ENCODE measurements at places on chromosomes 1 and 21.

- DNase-seq, result no peak
Observed at GRCh38 chr1:17925290-17926237, 170.4 kb downstream of the ACTL8 start.

- DNase-seq, result no peak
Observed at GRCh38 chr1:116986421-116987255, 14.9 kb upstream of the CD101 start.

- DNase-seq, result no peak
Observed at GRCh38 chr1:170711682-170712081, 47.8 kb downstream of the PRRX1 start.

GRCh38 chr1:224801844-224802490, 127.5 kb upstream of the DNAH14 start:
- DNase-seq, result no peak

GRCh38 chr1:22450351-22451021, 1.2 kb upstream of the ZBTB40 start:
- DNase-seq, result no peak

- DNase-seq, result no peak
Observed at GRCh38 chr1:41935226-41935625, 16.5 kb upstream of the HIVEP3 start.

GRCh38 chr1:218759795-218760194, 413.9 kb upstream of the LYPLAL1 start:
- DNase-seq, result no peak

- DNase-seq, result no peak
Observed at GRCh38 chr1:184832517-184832916, 77.9 kb upstream of the EDEM3 start.

GRCh38 chr1:200384818-200385390, 24.9 kb downstream of the ZNF281 start:
- no peak for DNase-seq

DNA sequence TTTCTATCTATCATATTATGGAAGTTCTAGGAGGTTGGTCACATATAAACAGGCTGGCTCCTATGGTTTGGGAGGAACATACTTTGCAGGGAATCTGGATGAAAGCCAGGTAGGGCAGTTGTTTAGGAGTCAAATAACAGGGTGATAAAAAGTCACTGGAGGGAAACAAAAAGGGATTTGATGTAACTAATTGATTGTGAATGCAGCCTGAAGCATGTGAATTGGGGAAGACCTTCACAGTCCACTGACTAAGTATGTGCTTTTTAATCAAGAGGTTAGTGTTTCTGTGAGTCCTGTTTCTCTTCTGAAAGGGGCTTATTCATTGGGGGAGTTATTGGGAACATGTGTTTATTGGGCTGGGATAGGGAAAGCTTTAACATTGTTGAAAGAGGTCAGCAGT, 41.3 kb downstream of the HMCN1 start:
- no peak for DNase-seq

DNA sequence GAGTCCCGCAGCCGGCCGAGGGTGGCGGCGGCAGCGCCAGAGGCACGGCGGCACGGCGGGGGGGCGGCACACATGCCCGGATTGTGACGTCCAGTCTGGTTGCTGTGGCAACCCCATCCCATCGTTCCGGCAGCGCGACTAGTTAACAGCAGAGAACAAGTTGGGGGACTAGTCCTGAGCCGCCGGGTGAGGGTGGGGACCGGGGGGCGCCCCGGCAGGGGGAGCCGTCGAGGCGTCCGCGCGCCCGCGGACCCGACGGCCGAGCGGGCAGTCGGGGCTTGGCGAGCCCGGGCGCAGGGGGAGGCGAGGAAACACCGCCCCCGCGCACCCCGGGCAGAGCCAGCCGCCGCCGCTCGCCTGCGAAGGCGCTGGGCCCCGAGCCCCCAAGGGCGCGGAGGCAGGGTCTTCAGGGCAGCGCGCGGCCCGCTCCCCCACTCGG, at the start of gene CHD5:
Gene CHD5, minus strand, starts transcription at position 54 of the 439 bp plus-strand sequence. CDS start 298 bp downstream, outside the sequence.
- DNase-seq, result no peak

- no peak for DNase-seq
Observed at GRCh38 chr1:76697361-76697760, 169.9 kb upstream of the ST6GALNAC5 start.

DNA sequence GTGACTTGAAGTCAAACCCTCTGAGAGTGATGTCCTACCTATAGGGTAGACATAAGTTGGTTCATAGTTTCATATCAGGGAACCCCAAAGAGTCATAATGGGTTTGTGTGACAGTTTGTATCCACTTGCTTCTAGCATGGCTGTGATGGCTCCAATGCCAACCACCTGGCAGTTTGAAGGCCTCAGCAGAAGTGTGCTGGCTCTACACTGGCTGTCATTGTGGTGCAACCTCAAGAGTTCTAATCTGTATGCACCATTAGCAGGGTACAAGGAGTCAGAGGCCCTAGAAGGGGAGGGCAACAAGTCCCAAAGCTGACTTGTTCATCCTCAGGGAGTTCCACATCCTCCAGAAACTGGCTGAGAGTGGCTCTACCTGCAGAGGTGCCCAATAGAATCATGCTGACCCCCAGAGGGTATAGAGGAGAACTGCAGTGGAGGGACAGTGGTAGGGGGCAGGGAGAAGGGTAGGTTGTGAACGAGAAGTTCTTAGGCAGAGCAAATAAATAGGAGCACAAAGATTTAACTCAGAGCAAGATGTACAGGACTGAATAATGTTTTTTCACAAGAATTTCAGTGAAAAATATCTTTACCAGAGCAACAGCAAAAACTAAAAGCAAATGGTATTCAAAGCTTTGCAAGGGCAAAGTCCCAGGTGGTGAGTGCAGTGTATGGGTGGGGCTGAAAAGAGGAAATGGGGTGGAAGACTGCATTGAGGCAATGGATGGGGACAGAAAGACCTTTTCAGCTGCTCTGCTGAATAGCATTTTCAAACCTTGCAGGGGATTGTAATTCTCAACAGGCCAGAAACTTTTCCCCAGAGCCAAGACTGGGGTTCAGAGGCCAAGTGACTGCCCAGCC, 3.2 kb downstream of the FCRL2 start:
- no peak for DNase-seq

DNA sequence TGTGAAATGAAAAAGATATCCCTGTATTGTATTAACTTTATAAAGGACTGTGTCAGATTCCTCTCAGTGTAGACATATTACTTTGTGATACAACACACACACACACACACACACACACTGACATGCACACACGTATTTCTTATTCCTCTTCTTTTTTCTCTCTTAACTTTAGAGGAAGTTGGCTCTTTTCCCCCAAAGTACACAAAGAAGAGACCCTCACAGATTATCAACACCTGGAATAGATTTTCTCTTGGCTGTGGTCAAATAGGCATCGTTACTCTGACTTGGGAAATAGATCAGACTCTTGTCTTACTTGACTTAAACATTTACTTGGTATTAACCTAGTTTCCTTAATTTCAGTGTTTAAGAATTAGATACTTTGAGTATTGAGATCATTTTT, 792.8 kb downstream of the ADGRL2 start:
- no peak for DNase-seq

GRCh38 chr1:15472587-15472986, 3.3 kb upstream of the CELA2B start:
- no peak for DNase-seq
